ENCODE measurements at places on chromosomes 12 and 14.

DNA sequence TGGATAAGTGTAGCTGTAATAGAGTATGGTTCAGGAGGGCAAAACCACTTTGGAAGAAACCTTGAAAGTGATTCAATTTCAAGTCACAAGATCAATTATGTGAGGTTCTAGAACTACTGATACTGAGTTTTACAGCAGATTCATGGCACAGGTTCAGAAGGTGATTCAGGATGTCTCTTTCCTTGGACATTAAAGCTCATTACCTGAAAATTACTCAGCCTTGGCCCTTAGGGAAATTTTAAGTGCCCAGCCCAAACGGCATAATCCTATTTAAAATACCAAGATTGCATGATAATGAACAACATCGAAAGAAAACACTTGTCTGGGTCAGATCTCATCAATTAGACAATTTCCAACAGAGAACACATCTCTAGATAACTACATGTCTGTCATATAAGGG, 70.2 kb upstream of the SLC38A2 start:
- H3K36me3 ChIP-seq, result no peaks in the 10 kb centered on the region
- DNase-seq, result no peak
- H3K27me3 ChIP-seq, result no peaks in the 10 kb centered on the region

- H3K27me3 ChIP-seq, result no peaks in the 10 kb centered on the region
- peak overlapping the region; percentile 66 for H3K4me3 ChIP-seq
- H3K4me1 ChIP-seq, result peaks cover 63% of the 10 kb centered on the region
- DNase-seq, result no peak
- peak overlapping the region; percentile 34 for H3K27ac ChIP-seq
Observed at GRCh38 chr14:24435998-24436354, 6.2 kb downstream of the KHNYN start.

- peaks cover 54% of the 10 kb centered on the region for H3K27me3 ChIP-seq
- no peak overlapping the region for H3K27ac ChIP-seq
- H3K4me1 ChIP-seq, result no peaks in the 10 kb centered on the region
- no peak for DNase-seq
- no peaks in the 10 kb centered on the region for H3K36me3 ChIP-seq
Observed at GRCh38 chr12:52975204-52975603, 26.3 kb downstream of the KRT18 start.

GRCh38 chr12:52024845-52025230, 18.1 kb downstream of the TAMALIN start:
- no peaks in the 10 kb centered on the region for H3K27me3 ChIP-seq
- H3K36me3 ChIP-seq, result no peaks in the 10 kb centered on the region
- no peak overlapping the region for H3K27ac ChIP-seq

DNA sequence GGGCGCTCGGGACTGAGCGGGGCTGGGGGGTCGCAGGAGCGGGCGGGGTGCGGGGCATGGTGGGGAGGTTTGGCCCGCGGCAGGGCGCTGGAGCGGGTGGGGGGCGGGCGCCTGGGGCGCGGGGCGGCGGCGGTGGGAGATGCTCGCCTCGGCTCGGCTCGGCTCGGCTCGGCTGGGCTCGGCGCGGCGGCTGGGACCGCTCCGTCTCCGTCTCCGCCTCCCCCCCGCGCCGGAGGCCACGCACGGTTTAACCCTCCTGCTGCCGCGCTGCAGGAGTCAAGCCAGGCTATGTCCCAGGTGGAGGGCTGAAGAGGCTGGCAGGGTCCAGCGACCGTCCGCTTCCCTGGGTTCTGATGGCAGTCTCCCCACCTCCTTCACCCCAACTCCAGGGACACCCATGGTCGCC, at the start of gene PIANP:
PIANP (minus strand) TSS at position 170 of the 406 bp plus-strand sequence. CDS start 2,754 bp downstream, outside the sequence.
- peak; percentile 58 for DNase-seq
- no peaks in the 10 kb centered on the region for H3K36me3 ChIP-seq
- peaks cover 58% of the 10 kb centered on the region for H3K4me1 ChIP-seq
- H3K4me3 ChIP-seq, result peak within 1 kb of the TSS; percentile 91
- peak within 1 kb of the TSS; percentile 88 for H3K27ac ChIP-seq

GRCh38 chr14:102544747-102545460, 35.3 kb upstream of the ANKRD9 start:
- no peak overlapping the region for H3K27ac ChIP-seq
- peaks cover 35% of the 10 kb centered on the region for H3K27me3 ChIP-seq
- H3K36me3 ChIP-seq, result no peaks in the 10 kb centered on the region

DNA sequence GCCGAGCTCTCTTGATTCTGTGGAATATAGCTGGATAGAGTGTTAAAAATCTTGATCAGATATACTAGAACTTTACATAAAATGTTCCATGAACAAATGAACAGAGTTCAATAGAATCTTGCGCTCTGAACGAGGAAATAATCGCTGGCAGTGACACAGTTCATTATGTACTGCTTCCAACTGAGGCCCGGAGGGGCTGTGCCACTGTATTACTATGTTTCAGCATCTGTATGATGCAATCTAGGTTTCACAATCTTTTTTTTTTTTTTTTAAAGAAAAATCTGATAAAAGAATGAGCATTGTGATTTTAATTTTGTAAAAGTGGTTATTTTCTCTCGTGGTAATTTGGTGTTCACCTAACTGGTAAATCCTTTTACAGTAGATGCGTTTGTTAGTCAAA, 77.2 kb downstream of the FERMT2 start:
- DNase-seq, result no peak
- no peaks in the 10 kb centered on the region for H3K36me3 ChIP-seq
- no peaks in the 10 kb centered on the region for H3K27me3 ChIP-seq
- H3K4me1 ChIP-seq, result no peaks in the 10 kb centered on the region

- no peaks in the 10 kb centered on the region for H3K27me3 ChIP-seq
- peaks cover 37% of the 10 kb centered on the region for H3K4me1 ChIP-seq
- DNase-seq, result no peak
Observed at GRCh38 chr12:116318576-116319232, 41.2 kb upstream of the MED13L start.

DNA sequence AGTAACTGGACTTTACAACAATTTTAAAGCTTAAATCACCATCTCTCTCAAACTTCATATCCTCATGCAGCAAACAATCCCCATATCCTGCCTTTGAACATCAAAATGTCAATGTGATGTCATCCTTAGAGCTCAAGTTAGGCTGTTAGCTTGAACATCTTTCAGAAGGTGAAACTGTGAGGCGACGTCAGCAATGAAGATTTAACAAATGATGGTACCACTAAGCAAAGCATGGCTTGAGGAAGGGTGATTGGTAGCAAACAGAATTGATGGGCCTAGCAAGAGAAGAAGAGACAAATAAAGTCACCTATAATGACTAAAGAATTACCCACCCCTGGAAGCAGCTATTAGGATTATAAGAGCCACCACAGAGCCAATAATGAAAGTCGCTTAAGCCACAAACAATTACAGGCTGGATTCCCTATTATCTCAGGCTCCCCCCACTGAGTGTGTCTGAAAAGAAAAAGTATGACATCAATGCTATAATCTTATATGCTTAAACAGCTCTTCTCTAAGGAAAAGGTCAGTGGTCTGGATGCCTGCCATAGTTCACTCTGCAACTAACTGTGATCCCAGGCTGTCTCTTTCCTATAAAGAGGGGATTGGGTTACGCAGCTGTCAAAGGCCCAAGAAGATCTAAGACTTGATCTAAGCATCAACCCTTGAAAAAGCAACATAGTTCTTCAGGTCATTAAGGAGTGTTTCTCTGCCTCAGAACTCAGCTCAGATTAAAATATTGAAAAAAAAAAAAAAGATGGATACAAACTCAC, 18.1 kb downstream of the EGLN3 start:
- H3K4me3 ChIP-seq, result no peak overlapping the region
- DNase-seq, result no peak
- no peaks in the 10 kb centered on the region for H3K27me3 ChIP-seq

GRCh38 chr12:41402801-41403200, 214.7 kb downstream of the PDZRN4 start:
- no peaks in the 10 kb centered on the region for H3K36me3 ChIP-seq
- DNase-seq, result no peak
- H3K27me3 ChIP-seq, result no peaks in the 10 kb centered on the region
- H3K4me3 ChIP-seq, result no peak overlapping the region

GRCh38 chr12:121238604-121239350, 28.8 kb downstream of the P2RX4 start:
- H3K4me3 ChIP-seq, result peak overlapping the region; percentile 10
- H3K36me3 ChIP-seq, result no peaks in the 10 kb centered on the region
- H3K4me1 ChIP-seq, result peaks cover 22% of the 10 kb centered on the region
- peak overlapping the region; percentile 68 for H3K27ac ChIP-seq
- H3K27me3 ChIP-seq, result no peaks in the 10 kb centered on the region

- H3K4me3 ChIP-seq, result no peak overlapping the region
- no peak for DNase-seq
- no peaks in the 10 kb centered on the region for H3K36me3 ChIP-seq
Observed at GRCh38 chr12:54432815-54433164, 13.7 kb upstream of the ITGA5 start.

GRCh38 chr12:6312529-6313325, 2.2 kb downstream of the PLEKHG6 start:
- H3K27me3 ChIP-seq, result peaks cover 88% of the 10 kb centered on the region
- DNase-seq, result no peak
- no peak overlapping the region for H3K27ac ChIP-seq

DNA sequence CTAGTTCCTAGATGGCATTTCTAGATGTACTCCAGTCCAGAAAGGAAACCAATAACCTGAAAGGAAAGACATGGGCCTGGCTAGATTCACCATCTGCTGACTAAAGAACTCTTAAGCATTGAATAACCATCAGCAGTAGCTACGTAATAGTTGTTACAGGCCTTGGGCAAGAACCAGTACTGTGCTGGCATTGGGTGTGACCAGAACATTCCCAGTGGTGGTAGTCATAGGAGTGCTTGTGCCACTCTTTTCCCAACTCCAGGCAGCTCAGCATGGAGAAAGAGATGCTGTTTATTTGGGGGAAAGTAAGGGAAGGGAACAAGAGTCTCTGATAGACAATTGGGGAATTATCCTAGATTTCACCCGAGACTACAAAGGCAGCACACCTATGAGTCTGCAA, 333.3 kb downstream of the SLC16A7 start:
- H3K27ac ChIP-seq, result no peak overlapping the region
- no peaks in the 10 kb centered on the region for H3K27me3 ChIP-seq
- no peaks in the 10 kb centered on the region for H3K4me1 ChIP-seq
- no peaks in the 10 kb centered on the region for H3K36me3 ChIP-seq

GRCh38 chr12:69065775-69066174, 132.8 kb upstream of the CPM start:
- no peak overlapping the region for H3K27ac ChIP-seq
- peaks cover 2% of the 10 kb centered on the region for H3K4me1 ChIP-seq
- no peak overlapping the region for H3K4me3 ChIP-seq

DNA sequence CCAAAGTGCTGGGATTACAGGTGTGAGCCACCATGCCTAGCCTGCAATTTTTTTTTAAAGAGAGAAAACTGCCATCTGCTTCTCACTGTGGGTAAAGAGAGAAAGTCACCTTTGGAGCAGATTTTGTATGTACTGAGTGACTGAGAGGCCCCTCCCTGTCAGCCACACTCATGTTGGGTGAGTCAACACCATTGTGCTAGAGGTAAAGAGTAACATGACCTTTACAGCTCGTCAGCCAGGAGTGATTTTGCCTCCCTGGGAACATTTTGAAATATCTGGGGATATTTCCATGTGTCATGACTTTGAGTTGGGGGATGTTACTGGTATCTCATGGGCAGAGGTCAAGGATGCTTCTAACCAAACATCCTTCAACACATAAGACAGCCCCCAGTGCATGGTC, 115.2 kb downstream of the KSR2 start:
- H3K27ac ChIP-seq, result no peak overlapping the region
- no peak for DNase-seq
- H3K27me3 ChIP-seq, result peaks cover 23% of the 10 kb centered on the region
- no peaks in the 10 kb centered on the region for H3K4me1 ChIP-seq
- no peaks in the 10 kb centered on the region for H3K36me3 ChIP-seq

- peaks cover 11% of the 10 kb centered on the region for H3K4me1 ChIP-seq
- H3K27me3 ChIP-seq, result no peaks in the 10 kb centered on the region
- H3K27ac ChIP-seq, result no peak overlapping the region
- no peak for DNase-seq
- no peak overlapping the region for H3K4me3 ChIP-seq
Observed at GRCh38 chr14:95398630-95399547, 79.2 kb upstream of the CLMN start.

DNA sequence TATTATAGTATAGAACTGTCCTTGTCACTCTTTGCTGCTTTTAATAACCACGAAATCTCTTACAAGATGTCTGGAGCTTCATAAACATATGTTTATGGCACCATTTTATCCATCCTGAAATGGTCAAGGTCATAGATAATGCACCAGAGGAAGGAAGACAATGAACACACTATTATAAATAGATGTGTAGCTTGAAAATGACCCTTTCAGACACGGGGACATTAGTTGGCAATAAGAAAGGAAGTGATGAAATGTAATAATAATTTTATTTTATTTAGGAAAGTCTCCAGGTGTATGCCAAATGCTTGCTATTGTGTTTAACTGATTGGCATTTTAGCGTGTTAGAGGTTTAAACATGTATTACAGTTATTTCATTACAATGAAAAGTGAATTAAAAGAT, 36.8 kb upstream of the SLC38A2 start:
- H3K27ac ChIP-seq, result no peak overlapping the region
- peaks cover 10% of the 10 kb centered on the region for H3K4me1 ChIP-seq
- H3K27me3 ChIP-seq, result no peaks in the 10 kb centered on the region

GRCh38 chr14:90740081-90740480, 76.1 kb downstream of the TTC7B start:
- H3K36me3 ChIP-seq, result no peaks in the 10 kb centered on the region
- H3K4me3 ChIP-seq, result no peak overlapping the region
- H3K27ac ChIP-seq, result no peak overlapping the region
- DNase-seq, result no peak
- H3K4me1 ChIP-seq, result no peaks in the 10 kb centered on the region
- no peaks in the 10 kb centered on the region for H3K27me3 ChIP-seq

GRCh38 chr14:48382961-48383360, 707.6 kb upstream of the MDGA2 start:
- no peak for DNase-seq
- H3K4me1 ChIP-seq, result no peaks in the 10 kb centered on the region
- H3K27me3 ChIP-seq, result no peaks in the 10 kb centered on the region
- H3K36me3 ChIP-seq, result no peaks in the 10 kb centered on the region

DNA sequence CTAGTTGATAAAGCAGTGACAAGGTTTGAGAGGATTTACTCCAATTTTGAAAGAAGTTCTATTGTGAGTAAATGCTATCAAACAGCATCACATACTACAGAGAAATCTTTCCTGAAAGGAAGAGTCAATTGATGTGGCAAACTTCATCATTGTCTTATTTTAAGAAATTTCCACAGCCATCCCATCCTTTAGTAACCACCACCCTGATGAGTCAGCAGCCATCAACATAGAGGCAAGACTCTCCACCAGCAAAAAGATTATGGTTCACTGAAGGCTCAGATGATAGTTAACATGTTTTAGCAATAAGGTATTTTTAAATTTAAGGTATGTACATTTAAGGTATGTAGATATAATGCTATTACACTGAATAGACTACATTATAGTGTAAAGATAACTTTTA, 122.1 kb upstream of the ARHGAP5 start:
- H3K4me1 ChIP-seq, result no peaks in the 10 kb centered on the region
- H3K27me3 ChIP-seq, result peaks cover 15% of the 10 kb centered on the region
- no peak for DNase-seq
- no peak overlapping the region for H3K27ac ChIP-seq

DNA sequence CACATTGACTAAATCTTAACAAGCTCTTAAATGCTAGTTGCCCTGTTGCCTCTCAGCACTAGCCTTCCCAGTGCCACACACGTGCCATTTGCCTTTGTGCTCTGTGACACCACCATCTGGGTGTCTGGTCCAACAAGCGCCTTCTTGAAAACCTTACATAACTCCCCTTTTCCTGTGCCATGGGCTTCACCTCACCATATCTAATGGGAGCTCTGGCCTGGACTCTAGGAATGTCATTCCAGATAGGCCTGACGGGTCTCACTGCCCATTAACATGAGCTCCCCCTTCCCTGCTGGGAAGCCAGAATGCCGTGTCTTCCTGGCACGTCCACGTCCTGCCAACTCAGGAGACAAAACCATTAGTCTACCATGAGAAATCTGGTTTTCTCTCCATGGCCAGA, 24.4 kb downstream of the SSPN start:
- no peaks in the 10 kb centered on the region for H3K4me1 ChIP-seq
- H3K36me3 ChIP-seq, result no peaks in the 10 kb centered on the region
- no peak for DNase-seq
- no peak overlapping the region for H3K27ac ChIP-seq
- H3K4me3 ChIP-seq, result no peak overlapping the region
